NCI-H2081 (cell line): ENCODE measurements at places on chromosomes 13 and 19.

- no peak for DNase-seq
These were observed 379.0 kb downstream of the OXGR1 start for GRCh38 chr13:96615252-96615651.

DNA sequence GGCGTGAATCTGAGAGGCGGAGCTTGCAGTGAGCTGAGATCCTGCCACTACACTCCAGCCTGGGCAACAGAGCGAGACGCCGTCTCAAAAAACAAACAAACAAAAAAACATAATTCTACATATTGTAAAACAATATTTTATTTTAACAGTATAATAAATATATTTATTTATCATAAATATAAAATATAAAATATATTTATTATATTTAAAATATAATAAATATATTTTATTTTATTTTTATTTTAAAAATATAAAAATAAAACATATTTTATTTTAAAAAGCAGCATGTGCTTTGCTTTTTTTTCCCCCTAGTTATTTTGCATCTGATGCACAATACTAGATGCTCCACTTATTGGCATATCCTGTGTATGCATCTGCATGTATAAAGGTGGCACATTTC is 1634.6 kb upstream of the PCDH20 start:
- no peak for DNase-seq

GRCh38 chr13:31044364-31045285 is 112.2 kb downstream of the TEX26 start:
- peak; percentile 74 for DNase-seq

DNA sequence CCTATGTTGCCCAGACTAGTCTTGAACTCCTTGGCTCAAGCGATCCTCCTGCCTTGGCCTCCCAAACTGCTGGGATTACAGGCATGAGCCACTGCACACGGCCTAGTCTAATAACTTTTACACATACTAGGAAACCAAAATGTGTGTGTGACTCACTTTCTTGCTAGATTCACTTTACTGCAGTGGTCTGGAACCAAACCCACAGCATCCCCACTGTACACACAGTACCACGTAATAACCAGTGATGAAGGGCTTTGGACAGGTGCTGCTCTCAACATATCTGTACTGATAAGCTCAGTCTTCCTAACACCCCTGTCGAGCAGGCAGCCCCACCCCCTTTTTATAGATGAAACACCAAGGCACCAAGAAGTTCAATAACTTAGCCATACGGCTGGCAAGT is 5.1 kb downstream of the DNMT1 start:
- no peak for DNase-seq

DNA sequence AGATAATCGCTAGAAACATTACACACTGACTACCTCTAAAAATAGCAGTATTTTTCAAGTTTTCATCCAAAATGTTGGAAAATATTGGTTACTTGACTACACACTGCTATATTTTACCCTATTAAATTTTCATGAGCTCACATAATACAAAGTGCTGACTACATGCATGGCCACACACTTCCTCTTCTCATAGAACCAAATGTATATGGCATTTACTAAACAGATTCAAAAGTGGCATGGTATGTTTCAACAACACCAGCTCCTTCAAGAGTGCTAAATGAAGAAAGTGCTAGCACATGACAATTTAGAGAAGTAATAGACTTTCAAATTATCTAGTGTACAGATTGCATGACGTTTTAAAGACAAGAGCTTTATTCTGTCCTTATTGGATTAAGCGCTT is 780.4 kb upstream of the SLITRK6 start:
- no peak for DNase-seq

GRCh38 chr13:61275251-61275650 is 140.4 kb downstream of the PCDH20 start:
- no peak for DNase-seq

DNA sequence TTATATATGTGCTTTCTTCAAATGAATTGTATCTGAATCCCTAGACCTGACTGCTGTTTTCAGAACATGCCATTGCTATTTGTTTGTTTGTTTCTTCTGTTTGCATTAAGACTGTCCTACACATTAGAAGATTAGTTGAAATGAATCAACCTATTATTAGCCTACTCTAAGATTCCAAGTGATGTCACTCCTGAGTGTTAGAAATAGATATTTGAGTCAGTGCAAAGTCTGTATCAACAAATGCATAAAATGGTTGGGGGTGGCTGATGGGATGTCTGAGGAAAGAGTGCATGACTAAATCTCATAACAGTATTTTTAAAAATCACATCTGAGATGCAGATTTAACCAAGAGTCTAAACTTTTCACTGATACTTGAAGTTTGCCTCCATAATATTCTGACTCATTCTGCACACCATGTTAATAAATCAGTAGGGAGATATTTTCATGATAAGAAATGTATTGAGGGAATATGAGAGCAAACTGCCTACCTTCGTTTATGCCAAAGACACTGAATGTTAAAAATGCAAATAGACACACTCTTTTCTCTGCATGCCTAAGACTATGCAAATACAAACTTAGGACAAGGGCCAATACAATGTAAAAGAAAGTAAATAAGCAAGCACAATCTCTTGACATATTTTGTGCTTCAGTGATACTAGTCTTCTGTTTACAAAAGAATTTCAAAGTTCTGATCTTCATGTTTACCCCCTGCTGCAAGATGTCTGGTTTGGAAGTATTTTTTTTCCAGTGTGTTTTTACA is 253.3 kb downstream of the LIG4 start:
- DNase-seq: no peak

DNA sequence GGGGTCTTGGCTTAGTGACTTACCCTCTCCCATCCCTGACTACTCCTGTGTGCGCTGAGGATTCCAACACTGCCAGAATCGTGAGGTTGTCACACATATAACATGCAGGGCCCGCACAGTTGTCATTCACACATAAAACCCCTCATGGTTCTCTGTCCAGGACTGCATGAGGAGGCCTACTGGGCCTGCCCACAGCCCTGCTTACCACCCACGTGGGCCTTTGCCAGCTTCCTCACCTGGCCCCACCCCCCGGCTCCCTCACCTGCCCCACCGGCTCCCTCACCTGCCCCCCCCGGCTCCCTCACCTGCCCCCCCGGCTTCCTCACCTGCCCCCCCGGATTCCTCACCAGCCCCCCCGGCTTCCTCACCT is 197.2 kb downstream of the TEX29 start:
- no peak for DNase-seq

DNA sequence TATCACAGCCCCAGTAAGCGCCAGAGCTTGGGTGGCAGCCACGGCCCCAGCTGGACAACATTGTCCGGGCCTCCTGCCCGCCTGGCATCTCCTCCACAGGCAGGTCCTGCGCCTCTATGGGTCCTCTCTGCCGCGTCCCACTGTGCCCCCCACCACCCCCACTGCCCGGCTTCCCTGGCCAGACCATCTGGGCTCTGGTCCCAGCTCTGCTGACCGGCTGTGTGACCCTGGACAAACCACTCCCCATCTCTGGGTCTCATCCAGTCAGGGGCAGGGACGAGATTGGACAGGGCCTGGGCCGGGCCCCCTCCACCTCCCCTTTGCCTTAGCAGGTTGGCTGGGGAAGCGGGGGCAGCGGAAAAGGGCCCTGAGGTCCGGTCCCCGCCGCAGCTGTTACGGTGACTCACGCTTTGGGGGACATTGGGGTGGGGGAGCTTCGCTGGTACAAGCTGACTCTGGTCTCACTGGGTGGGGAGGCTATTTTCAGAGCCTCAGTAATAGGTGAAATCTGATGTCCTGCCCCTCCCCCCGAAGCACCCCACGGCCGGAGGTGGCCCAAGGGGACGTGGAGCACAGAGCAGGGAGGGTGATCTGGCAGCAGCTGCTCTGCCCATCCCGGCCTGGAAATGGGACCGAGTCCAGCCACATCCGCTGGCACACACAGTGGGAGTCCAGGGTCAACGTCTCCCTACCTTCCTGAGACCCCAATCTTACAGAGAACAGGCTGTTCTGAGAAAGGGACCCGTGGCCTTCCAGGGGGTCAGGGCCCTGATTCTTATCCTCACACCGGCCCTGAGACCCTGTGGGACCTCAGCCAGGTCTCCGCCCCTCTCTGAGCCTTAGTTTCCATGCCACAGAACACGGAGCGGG is 9.1 kb downstream of the NFIC start:
- DNase-seq: no peak

DNA sequence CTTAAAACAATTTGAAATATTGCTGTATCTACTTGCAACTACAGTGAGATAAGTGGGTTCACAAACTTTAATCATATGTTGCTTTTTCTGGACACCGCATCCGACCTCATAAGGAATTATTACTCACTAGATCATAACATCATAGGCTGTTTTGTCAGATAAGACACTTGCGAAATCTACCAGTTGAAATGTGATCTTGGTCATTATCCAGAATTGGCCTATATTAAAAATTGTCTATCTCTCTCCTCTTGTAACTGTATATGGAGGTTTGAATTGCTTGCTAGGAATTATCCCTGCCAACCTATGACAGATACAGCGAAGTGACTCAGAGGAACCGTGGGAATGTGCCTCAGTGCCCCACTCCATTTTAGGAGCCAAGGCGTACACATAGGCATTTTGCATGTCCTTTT is 117.0 kb upstream of the POSTN start:
- DNase-seq: no peak

- DNase-seq: no peak
These were observed 1.3 kb upstream of the TDRD12 start for GRCh38 chr19:32718286-32718685.

DNA sequence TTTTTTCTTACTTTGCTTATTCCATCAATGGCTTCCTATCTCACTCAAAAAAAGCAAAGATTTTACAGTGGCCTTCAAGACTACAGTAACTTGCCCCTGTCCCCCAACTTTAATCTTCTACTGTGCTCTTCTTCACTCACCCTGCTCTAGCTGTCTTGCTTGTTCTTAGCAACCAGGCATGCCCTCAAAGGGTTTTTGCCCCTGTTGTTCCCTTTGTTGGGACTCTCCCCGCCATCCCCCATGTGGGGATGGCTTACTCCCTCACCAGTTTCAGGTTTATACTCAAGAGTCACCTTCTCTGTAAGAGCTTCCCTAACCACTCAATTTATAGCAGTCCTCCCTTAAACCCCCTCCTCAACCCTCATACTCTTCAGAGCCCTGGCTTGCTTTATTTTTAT is 5.4 kb downstream of the MTMR6 start:
- no peak for DNase-seq

- no peak for DNase-seq
These were observed 1552.2 kb downstream of the PCDH9 start for GRCh38 chr13:65677906-65678305.

GRCh38 chr19:58474997-58475713 is 997 bp upstream of the ZNF446 start:
- DNase-seq: no peak

DNA sequence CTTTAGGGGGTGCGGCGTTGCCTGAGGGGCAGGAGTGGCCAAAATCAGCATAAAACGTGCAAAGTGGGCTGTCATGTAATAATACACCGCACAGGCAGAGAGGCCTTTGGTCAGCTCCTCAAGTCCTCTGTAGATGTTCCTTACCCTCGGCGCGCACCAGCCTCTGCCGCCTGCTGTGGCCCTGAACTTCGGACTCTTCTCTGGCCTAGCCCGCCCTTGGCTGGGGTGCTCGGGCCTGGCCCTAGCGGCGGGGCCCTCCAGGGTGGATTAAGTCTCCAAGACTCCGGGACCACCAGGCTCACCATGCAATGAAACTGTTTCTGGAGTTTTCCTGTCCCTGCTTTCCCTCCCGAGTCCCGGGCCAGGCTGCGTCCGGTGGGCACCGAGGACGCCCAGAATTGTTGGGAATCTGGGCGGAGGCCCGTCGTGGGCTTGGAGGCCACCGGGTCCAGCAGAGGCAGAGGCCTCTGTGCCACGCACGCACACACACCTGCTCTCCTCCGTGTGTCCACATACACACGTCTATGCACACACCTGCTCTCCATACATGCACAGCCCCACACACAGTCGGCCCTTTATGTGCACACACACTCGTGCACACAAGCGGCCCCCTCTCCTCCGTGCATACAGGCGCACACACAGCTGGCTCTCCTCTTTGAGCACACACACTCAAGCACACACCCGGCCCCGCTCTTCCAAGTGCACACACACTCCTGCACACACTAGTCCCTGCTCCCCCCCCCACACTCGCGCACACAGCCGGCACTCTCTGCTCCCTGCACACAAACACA is 1.5 kb upstream of the TFDP1 start:
- DNase-seq: no peak

DNA sequence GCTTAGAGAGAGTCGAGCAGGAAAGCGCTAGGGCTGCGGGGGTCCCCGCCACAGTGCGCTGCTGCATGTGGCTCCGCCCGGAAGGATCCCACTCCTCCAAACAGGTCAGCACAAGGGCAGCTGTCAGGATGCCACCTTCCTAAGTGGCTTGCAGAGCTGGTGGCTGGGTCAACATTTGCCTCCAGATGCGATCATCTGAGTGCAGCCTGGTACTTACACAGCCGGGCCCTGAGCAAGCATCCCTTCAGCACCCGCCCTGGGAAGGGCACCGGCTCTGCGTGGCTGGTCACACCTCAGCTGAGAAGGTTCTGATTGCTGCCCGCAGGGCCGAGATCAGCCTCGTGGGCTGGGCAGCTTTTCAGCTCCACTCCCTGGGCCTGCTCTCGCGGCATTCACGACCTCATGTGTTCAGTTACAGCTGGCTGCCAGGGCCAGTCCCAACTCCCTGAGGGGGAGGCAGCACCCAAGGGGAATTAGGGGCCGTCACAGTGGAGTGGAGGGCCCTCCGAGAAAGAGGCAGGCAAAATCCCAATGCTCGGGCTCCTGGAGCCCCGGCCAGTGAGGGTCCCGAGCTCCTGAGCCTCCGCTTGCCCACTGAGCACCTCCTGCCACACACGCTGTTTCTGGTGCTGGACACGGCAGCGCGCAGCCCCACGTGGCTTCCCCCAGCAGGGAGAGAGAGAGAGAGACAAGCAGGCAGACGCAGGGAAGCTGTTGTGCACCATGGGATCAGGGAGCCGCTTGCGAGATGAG is 26.8 kb downstream of the AP1M1 start:
- no peak for DNase-seq

DNA sequence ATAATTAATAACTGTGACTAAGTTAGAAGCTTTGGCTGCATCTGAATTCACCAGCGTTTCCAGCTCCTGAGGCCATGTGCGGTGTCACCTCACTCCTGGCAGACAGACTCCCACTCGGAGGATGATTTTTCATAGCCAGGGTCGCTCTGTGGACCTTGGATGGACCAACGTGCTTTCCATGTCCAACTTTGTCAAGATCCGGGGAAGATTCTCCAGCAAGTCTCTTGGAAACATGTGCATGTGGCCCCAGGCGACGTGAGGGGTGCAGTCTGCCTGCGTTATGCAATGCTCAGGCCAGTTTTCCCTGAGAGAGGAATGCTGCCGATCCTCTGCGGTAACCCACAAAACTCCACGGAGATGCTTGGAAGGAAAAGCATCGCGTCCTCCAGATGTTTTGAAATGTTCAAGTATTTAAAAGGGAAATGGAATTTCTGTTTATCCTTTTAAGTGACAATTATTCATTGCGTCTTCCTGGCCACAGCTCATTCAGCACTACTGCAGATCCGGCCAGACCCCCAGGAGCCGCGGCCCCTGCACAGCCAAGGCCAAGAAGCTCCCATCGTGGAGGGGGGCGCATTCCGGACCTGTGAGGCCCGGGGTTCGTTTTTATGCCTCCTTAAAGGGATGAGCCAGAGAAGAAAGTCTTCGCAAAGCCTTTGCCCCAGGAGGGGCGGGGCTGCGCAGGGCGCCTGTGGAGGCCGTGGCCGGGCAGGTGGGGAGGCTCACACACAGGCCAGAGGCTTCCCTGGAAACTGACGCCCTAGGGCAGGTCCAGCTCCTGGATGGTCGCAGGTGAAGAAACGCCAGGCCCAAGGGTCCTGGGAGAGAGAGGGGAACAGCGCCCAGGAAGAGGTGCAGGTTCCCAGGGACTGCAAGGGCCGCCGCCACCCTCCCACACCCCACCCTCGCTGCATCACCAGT is 46.0 kb downstream of the C13orf46 start:
- DNase-seq: no peak
